ENCODE measurements at places on chromosomes 3 and 15.

DNA sequence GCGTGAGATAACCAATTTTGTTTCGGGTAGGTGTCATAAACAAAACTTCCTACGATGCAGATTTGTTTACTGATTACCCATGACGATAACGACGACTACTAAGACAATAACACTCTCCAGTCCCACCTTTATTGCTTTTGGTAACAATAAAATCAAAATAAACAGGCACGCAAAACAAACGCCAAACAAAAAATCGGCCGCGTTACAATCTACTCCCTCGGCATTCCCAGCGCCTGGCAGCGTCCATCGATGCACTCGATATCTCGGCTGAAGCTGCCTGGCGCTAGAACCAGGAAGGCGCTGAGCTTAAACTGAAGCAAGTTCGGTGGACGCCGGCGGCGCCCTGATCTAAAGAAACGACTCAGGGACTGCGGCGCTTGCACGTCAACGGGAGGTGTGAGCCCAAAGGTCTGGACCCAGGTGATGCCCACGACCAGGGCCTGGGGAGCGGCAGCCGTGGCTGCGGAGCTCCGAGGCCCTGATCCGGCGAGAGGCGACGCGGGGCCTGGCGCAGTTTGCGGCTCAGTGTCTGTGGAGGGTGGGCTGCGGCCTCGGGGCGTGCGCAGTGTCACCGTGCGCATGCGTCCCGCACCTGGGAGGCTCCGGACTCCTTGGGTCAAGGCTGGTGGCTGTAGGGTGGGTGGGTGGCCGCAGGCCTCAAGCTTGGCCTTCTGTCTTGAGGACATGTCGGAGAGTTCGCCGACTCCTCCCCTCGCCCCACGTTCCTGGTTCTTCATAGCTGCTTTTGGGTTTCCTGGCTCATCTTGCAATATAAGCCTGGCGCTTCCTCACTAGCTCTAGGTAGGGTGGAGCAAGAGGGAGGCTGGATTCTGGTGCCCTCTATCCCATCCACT lies at the start of gene RSRC1:
Gene RSRC1 (plus strand): TSS at position 286 of the 854 bp plus-strand sequence. CDS start 12,016 bp downstream, outside the sequence.
- DNase-seq: no peak

DNA sequence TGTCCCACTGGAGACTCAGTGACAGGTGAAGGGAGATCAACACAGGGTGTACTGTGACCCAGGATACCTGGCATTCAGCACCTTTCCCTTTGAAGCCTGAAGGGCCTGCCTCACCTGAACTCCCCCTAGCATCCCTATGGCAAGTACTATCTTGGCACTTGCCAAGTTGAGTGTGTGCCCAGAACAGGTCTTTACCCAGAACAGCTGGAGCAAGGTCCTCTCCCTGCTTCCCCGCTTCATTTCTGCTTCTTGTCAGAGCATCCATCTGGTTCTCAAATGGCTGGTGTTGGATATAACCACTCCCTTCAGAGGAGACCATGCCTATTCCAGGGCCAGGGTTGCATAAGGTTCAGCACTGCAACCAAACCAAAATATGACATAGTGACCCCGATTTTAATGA lies 73.0 kb downstream of the FAM43A start:
- no peak for DNase-seq

DNA sequence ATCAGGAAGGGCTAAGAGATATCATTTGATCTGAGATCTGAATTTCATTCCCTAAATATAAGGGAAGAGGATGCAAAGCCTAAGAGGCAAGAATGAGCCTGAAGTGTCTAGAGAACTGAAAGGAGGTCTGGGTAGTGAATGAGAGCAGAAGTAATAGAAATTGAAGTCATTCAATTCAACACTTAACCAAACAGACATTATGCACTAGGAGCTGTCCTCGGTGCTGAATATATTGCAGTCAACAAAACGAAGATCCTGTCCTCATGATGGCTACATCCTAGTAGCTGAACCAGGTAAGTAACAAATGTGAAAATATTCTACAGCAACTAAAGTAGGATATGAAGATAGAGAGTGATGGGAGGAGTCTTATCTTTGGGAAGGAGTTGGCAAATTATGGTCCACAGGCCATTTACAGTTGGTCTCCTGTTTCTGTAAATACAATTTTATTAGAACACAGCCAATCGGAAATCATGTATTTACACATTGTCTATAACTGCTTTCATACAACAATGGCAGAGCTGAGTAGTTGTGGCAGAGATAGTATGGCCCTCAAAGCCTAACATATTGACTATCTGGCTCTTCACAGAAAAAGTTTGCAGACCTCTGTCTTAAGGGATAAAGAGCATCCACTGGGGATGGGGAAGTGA lies 192.9 kb upstream of the CADPS start:
- DNase-seq: no peak

GRCh38 chr3:134095005-134095404 lies 65.3 kb upstream of the SLCO2A1 start:
- DNase-seq: no peak

GRCh38 chr3:18394384-18394995 lies 30.6 kb downstream of the SATB1 start:
- no peak for DNase-seq

DNA sequence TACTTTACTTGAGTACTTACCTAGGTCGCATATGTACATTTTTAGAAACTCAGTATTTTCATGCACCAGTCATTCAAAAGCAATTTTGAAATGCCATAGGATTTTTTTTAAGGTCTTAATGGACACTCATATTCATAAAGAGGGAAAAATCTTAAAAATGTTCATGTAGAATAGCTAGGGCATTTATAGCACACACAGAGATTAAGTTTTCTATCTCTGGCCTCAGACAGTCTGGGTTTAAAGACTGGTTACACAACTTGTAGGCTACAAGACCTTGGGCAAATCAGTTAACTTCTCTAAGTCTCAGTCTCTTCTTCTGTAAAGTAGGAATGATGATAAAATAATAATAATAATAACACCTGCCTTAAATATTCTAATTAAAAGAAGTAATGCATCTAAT lies 48.5 kb upstream of the UBP1 start:
- DNase-seq: no peak

Data from GM19239 (cell line).